ENCODE measurements at places on chromosomes 6 and 20.

- DNase-seq: no peak
Observed at GRCh38 chr6:21847711-21848480, 254.3 kb downstream of the SOX4 start.

- no peak for DNase-seq
Observed at GRCh38 chr6:16719488-16719887, 41.8 kb downstream of the ATXN1 start.

- no peak for DNase-seq
Observed at GRCh38 chr6:122130026-122130348, 269.5 kb upstream of the HSF2 start.

DNA sequence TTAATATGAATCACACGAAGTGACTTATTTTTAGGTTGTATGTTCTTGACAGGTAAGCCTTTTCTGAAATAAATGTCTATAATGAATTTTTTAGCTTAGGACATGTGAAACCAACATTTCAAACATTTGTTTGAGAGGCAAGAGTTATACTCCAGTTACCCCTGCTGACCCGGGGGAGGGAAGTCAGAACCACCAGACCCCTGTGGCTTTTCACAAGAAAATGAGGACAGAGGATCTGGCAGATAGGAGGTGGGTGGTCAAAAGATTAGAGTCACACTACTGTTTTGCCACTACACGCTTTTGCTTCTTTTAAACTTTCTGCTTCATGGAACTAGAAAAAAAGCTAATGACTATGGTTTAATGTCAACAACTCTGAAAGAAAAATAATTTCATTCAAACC is 27.5 kb upstream of the ADGRF4 start:
- DNase-seq: no peak

GRCh38 chr20:47857187-47857568 is 71.9 kb upstream of the SULF2 start:
- DNase-seq: no peak

DNA sequence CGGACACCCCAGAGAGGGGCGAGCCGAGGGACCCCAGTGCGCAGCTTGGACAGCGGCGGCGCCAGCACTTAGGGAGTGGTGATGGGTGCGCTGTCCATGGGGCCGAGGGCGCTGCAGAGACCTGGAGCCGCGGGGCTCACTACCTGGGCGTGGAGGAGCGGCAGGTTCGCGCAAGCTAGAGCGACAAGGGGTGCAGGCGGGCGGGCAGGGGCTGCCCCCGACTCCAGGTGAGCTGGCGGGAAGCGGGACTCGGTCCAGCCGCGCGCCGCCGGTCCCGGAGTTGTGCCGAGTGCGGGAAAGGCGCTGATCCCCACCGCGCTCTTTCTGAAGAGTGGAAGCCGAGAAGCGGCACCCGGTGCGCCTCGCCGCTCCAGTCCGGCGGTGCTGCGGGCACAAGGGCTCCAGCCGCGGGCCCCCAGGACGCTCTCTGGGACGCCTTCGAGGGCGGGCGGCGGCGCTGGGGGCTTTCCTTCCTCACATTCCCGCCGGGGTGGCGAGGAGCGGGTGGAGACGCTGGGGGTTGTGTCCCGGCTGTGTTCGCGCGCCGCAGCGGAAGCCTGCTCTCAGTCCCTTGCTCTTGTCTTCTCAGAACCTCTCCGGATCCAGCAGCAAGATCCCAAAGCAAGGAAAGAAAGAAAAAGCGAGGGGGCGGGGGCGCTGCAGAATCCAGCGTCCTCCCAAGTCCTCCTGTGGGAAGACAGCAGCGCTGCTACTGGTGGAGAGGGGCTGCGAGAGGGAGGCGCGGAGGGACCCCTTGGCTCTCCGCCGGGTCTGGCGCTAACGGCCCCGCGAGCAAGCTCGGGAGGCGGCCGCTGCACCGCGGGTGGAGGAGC is at the start of gene B3GAT2:
B3GAT2 (minus strand) TSS at position 610 of the 833 bp plus-strand sequence. CDS start 631 bp downstream, outside the sequence.
- DNase-seq: no peak

DNA sequence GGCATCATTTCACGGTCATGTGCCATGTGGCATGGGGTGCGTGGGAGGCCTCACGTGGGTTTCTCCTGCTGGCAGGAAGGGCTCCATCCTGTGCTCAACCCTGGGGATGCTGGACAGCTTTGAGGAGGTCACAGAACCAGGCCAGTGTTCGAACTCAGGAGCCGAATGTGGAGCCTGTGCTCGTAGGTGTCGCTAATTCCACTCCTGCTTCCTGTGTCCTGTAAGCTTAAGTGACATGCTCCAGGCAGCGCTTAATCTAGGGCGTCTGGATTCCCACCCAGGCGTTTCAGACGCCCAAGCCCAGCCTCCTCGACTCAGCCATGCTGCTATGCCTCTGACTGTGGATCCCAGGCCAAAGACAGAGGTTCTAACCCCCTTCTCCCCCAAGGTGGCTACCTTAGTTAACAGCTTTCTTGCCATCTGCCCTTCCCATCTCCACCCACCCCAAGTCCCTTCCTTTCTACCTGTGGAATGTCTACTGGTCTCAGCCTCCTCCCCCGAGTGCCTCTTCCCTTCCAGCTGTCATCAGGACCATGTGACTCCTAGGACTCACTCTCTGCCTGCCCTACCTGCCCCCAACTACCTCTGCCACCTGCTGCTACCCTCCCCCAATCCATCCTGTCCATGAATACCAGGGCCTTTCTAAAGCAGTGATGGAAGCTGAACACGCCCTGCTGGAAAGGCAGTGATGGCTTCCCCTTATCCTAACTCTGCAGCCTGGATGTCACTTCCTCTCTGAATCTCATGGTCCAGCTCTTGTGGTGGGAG is 255.1 kb downstream of the CDH26 start:
- no peak for DNase-seq

DNA sequence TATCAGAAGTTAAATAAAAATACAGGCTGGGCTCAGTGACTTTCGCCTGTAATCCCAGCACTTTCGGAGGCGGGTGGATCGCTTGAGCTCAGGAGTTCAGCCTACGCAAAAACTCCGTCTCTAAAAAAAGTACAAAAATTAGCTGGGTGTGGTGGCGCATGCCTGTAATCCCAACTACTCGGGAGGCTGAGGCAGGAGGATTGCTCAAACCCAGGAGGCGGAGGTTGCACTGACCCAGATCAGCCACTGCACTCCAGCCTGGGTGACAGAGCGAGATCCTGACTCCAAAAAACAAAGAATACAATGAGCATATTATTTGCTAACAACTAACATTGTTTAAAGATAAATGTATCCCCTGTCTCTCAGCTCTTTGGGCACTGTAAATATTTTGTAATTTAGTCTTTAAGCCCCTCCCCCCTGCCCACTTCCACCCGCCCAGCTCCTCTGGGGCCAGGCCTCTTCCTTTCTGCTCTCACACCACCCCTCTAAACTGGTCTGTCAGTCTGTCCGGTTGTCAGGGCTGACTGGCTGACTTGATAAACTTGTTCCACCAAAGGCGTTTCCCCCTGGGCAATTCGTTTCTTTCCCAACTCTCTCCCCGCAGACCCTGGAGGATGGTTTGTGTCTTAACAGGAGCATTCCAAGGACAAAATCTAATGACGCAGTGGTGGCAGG is 62.4 kb upstream of the QKI start:
- no peak for DNase-seq

GRCh38 chr20:57621421-57622200 is 1.4 kb upstream of the ZBP1 start:
- DNase-seq: no peak

- no peak for DNase-seq
Observed at GRCh38 chr6:100948381-100949133, 67.4 kb upstream of the ASCC3 start.

DNA sequence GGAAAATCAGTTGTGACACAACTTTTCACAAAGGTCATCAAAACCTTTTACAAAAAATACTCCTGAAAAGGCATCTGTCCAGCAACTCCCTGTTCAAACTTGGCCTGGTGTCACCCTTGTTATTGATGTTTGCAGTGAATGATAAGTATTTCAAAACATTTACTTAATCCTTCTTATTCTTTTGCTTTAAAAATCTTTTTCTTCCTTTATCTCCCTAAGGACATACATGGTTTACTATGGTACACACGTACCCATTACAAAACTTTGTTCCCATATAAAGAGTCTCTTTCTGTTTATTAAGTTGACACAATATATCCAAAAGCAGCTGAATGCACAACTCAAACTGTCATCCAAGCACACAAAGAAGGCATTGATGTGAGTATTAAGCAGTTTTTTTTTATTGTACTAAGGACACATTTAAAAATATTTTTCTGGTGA is 17.5 kb downstream of the GSTA2 start:
- DNase-seq: no peak

DNA sequence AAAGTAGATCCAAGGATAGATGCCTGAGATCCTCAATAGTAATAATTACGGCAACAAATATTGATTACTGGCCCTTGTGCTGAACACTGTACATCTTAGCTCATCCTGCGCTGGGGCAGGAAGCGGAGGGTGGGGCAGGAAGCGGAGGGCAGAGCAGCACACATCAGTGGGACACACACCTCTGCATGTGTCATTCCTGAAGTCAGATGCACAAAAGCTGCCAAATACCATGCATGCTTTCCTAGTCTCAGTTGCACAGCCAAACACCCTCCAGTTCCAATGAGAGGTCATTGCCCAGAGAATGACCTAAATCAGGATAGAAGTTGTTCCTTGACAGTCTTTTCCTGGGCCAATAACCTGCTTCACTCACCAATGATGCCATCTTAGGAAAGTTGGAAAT is 74.4 kb upstream of the FOXC1 start:
- no peak for DNase-seq

DNA sequence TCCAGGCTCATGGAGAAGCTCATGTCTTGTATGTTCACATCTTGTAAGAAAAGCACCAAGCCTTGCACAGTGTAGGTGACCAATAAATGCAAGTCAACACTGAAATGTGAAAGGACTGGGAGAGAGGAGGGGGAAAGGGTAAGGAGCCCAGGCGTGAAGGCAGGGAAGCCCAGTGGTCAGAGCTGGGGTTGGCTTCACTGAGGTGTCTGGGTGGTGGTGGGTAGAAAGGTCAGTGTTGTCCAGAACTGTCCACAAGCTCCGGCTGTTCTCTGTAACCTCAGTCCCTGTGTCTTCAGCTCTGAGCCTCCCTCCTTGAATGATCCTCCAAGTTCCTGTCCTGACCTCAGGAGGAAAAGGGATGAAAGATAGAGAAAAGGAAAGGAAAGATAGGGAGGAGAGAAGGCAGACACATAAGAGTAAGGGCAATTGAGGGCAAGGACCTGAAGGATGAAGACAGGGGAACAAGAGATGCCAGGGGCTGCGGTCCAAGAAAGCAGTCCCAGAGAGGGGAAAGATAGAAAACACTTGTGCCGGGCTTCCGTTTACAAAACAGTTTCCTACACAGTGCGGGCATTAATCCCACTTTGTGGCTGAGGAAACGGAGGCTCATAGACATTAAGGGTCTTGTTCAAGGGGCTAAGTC is 2.4 kb upstream of the TNXB start:
- DNase-seq: no peak

- DNase-seq: no peak
Observed at GRCh38 chr6:33170176-33171015, 21.9 kb downstream of the COL11A2 start.

DNA sequence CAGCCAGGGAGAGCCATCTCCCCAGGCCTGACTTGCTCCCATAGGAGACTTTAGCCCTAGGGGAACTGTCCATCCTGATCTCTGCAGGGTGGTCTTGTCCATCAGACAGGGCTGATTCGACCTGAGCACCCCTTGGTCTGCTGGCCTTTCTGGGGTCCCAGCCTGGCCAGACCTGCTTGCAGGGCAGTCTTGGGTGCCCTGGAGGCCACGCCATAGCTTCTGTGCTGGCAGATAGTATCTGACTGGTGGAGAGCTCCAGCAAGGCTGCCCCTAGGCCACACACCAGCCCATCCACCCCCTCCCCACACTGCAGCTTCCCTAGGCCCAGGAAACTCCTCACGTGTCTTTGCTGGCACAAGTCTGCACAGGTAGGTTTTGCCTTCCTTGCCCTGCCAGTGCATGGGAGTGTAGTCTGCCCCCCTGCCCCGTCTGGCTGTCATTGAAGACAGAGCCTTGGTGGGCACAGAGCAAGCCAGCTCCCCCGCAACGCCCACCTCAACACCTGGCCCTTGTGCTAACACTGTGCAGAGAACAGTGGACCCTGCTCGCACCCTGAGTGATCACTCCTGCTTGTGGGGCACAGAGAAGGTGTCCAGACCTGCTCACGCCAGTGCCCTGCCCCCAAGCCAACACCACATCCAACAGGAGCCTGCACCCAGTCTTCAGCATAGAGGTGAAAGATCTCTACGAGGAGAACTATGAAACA is 32.4 kb downstream of the CCN2 start:
- DNase-seq: no peak

GRCh38 chr6:135008941-135009290 is 45.7 kb downstream of the HBS1L start:
- DNase-seq: no peak

- no peak for DNase-seq
Observed at GRCh38 chr6:27874016-27874415, 38.2 kb downstream of the OR2B2 start.

DNA sequence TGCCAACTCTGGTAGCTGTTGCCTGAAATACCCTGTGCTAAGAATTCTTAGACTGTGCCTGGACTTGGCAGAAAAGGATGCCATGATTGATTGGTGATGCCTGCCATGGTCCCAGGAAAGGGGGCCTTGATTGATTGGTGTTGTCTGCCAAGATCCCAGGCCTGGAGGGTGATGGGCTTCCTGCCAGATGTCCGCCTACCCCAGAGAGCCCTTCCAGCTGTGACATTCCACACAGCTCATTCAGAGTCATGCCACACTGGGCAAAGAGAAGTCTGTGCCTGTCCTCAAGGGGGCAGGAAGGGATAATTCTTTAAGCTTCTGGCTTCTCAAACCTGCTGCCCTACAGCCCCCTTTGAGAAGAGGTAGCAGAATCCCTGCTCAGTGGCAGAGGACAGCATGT is 24.6 kb downstream of the RIMS4 start:
- DNase-seq: no peak

GRCh38 chr20:2338411-2339066 is 42.2 kb upstream of the TGM6 start:
- DNase-seq: no peak

GRCh38 chr6:9332241-9332780 is 897.0 kb upstream of the SLC35B3 start:
- no peak for DNase-seq

- DNase-seq: no peak
Observed at GRCh38 chr6:165777680-165778079, 114.6 kb upstream of the PDE10A start.

DNA sequence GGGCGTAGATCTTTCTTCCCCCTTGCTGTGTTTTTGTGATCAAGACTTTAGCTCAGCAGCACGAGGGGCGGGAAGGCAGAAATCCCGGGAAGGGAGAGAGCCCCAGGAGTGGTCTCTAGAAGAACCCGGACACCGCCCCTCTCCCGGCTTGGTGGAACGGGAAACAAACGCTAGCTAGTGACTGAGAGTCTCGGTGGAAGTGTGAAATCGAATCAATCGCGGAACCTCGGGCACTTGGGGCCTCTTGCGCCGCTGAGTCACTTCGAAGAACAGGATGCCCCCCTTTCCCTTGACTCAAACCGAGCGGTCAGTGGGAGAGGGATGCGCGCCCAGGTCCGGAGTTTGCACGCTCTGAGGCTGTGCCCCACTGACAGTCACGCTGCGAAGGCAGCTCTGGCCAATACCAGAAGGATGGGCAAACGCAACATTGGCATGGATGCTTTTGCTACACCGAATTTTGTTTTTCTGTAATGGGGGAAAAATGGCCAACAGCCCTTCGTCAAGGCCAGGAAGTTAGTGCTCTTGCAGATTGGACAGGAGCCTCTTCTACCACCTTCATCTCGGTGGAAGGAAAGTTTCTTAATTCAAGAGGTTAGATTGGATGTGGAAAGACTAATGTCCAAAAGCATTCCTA is 1.6 kb upstream of the OLIG3 start:
- no peak for DNase-seq
